NCI-H2081 (cell line): ENCODE measurements at places on chromosomes 1 and 21.

GRCh38 chr1:112744009-112744578 lies 29.0 kb upstream of the PPM1J start:
- no peak for DNase-seq

DNA sequence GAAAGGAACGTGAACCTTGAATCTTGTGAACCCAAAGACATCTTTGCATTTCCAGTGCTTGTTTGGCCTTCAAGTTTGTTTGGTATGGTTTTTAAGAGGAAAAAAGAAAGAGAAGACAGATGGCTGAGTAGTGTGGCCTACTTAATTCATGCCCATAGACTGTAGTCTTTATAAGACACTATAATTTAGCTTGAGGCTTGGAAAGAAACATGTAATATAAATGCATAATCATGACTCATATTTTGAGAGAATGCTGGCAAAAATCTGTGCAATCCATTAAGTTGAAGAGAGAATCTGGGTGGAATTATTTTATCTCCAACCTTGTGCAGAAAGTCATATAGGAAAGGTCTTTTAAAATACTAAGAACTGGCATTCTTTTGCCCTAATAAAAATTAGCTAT lies 179.3 kb downstream of the SIPA1L2 start:
- no peak for DNase-seq

DNA sequence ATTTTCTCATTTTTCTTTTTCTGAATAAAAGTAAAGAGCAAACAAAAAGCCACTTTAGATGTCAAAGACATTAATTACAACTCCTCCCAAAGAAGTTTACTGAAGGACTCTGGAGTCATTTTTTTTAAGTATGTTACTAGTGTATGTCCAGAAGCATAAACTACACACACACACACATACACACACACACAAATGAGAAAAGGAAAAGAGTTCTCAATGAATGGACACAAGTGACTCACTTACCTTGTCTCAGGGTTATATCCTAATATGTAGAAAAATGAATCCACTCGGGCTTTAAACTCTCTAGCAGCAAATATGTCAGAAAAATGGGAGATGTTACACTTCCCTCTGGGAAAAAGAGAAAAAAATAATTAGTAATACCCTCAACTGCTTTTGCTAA lies 223.1 kb downstream of the SLC45A1 start:
- DNase-seq, result no peak

- DNase-seq, result peak; percentile 27
These were observed at the start of gene HIVEP3 for GRCh38 chr1:41918450-41919043. Gene HIVEP3 (minus strand): TSS chr1:41918922.

GRCh38 chr1:30378991-30379581 lies 344.3 kb downstream of the MATN1 start:
- DNase-seq, result no peak
